ENCODE measurements at places on chromosomes 5 and 9.

DNA sequence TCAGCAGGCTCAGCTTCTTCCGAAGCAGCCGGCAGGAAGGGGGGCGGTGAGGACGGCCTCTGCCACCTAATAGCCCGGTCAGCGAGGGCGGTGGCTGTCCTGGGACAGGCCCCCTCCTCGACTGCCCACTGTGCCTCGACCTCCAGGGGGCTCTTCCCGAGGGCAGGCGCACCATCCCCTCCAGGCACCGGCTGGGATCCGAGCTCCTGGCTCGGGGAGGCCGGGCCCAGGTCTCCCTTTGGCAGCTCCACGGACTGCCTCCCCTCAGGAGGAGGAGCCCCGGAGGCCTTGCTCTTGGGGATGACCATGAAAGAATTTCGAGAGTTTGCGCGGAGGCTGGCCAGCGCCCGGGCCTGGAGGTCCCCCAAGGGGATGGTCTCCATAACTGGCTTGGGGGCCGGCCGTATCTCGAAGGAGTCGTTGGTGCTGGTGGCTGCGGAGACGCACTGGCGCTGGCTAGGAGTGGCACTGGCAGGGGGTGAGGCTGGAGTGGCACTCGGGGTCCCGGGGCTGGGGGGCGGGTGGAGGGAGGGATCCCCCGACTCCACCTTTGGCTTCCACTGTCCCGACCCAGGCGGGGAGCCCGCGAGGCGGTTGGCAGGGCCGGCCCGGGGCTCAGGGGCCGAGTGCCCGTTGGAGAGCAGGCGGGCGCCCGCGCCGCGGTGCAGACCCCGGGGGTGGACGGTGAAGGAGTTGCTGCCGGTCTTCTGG is 975 bp downstream of the TPRN start:
- no peak for DNase-seq

GRCh38 chr5:139648205-139649081 is at the start of gene CXXC5:
Gene CXXC5 (plus strand): TSS chr5:139648349. CDS start chr5:139680524, 32,175 bp downstream.
- DNase-seq, result peak; percentile 78

DNA sequence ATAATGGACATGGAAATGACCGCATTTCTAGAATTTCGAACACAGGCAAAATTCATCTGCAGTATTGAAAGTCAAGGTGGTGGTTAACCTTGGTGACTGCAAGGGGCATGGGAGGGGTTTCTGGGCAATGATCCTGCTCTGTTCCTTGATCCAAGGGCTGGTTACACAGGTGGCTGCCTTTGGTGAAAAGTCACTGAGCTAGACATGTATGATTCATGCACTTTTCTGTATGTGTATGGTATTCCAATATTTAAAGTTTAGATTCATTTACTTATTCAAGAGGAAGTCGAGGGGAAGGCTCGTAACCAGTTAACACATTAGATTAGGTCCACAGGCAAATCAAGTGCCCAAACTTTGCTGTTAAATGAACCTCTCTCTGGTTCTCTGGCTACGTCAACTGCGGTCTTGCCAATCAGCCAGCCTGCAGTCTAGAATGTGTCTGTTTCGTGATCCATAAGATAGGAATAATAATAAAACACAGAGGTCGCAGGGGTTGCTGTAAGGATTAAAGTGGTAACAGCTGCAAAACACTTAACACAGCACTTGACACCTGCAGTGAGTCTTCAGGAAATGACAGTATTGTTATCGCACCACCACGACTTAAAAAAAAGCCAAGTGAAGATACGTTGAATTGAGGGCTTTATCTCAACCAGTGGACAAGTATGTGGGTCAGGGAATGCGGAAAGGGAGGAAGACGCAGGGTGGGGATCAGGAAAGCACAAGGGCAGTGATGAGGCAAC is 92.5 kb downstream of the TLE1 start:
- no peak for DNase-seq

GRCh38 chr5:107294669-107295068 is 376.1 kb downstream of the EFNA5 start:
- no peak for DNase-seq

DNA sequence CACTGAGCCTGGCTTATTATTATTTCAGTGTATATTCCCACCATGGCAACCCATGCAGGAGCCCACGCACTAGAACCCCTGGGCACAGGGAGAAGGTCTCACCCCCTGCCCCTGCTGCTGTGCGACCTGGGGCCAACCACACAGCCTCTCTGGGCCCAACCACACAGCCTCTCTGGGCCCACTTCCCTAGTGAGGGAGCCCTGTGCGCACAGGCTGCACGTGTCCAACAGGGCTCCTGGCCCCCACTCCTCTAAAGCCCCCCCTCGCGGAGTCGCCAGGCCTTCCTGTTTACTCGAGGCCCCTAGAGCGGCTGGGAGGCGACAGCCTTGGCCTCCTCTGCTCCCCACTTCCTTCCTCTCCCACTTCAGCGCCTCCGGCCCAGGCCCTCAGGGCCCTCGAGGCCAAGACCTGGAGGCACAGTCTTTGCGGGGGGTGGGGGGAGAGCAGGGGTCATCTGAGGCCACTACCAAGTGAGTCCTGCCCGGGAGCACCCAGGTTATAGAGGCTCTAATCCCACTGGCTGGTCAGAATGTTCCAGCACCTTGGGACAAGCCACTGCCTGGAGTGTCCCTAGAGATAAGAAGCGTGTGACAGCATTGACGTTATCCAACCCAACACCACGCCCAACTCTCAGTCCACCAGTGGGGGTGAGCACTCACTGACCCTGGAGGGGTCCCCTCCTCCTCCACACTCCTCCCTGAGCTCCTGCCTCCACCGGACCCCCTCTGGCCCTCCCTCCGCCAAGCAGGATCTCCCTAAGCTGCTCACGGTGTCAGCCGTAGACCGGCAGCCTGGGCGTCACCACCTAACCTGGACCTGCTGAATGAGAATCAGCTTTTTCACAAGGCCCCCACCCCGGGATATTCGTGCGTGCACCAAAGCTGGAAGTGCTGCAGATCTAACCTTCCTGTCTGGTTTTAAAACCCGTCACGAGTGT is 7.9 kb upstream of the ENG start:
- no peak for DNase-seq

DNA sequence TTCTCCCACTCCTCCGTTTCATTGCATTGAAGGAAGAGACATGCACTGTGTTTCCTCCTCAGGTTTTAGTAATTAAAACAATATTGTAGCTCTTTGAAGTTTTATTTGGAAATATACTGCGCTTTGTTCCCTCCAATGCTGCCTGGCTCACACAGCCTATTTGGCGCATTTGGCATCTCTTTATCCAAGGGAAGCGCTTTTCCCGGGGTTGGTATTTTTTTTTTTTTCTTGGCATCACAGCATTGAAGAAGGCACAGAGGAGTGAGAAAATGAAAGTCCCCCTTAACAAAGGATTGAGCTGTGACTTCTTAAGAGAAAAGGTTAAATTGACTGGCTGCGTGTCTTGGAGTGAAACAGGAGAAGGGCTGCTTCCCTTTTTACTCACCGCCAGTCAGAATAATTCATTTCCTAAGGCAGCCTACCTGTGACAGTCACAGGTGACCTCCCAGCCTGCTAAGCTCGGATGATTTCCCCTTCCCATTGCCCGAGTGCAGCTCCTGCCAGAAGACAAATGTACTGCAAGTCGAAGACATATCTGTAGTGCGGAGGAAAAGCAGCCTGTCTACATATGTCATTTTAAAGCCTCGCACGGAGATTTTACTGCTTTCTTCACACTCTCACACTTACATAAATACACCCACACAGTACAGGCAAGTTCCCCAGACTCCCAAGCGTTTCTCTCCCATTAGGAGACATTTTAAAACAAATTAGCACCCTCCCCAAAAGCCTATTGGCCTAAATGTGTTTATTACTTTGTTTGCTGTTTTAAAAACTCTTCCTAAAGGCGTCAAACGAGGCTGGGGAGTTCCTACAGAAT is 665.5 kb upstream of the ZNF608 start:
- DNase-seq, result no peak

- no peak for DNase-seq
Observed at GRCh38 chr5:156482818-156483217, 155.9 kb downstream of the SGCD start.

DNA sequence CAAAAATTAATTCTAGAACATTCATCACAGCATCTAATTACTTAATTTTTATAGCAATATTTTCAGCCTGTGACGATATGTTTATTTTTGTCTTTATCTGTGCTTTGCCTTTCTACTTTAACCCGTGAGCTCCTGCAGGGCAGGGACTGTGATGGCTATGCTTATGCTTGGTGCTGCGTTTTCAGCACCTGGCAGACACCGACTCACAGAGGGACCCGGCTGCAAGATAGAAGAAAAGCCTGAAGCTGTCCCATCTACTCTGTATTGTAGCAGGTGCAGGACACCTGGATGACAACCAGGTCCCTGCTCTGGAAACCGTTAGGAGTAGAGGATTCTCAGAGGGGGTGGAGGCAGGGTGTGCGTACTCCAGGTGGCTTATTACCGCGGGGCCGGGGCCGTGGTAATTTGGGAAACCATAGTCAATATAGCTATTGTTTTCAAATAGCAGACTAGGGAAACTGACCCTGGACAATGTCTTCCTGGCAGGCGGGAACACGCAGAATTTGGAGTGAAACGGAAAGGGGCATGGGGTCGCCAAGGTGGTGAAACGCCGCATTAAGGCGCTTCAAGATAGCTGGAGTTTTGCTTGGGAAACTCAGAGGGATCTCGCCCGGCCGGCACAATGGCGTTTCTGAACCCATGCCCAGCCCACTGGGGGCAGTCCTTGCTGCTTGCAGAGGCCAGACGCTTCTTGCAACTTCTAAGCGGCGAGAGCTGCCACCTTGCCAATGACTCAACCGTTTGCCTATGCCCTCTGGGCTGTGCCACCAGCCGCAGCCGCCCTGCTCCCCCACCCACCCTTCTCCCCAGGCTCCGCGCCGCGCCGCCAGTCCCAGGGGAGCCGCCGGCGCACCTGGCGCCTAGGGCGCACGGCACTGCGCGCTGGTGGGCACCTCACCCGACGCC is 140.1 kb upstream of the PALM2AKAP2 start:
- no peak for DNase-seq

- DNase-seq, result no peak
Observed at GRCh38 chr9:108911820-108912219, 22.1 kb downstream of the ELP1 start.

DNA sequence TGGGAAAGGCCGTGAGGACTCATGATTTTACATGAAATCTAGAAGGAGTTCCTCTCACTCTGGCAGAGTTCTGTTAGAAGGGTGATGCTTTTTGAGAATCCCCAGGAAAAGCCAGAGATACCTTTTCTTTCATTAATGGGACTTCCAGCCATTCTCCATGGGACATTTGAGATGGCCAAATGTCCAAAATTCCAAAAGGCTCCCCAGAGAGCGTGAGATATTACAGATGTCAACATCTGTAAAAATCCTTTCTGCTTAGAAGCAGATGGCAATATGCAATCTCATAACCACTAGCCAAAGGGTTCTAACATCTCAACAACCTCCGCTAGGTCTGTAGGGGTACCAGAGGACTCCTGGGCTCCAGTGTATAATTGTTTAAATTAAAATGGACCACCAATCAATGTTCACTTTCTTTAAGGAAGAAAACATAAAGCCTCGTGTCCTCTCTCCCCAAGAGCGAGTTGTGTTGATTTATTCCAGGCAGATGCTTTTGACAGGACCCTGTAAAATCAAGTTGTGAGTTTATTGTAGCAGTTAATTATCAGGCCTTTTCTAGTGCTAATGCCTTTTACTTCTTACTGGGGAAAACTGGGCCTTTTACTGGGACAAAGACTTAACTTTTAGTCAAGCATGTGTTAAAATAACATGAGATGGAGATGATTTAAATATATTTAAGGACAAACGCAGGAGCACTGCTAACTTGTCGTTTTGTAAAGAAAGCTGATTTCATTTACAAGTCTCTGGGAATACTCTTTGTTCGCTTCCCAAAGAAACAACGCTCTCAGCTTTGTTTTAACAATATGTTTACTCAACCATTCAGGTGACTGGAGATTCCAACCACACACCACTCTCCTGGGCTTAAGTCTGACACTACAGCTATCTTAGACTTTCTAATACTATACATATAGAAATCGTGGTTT is 4.8 kb downstream of the GAS1 start:
- DNase-seq, result no peak

- DNase-seq, result no peak
Observed at GRCh38 chr9:111020594-111020993, 17.7 kb downstream of the LPAR1 start.

DNA sequence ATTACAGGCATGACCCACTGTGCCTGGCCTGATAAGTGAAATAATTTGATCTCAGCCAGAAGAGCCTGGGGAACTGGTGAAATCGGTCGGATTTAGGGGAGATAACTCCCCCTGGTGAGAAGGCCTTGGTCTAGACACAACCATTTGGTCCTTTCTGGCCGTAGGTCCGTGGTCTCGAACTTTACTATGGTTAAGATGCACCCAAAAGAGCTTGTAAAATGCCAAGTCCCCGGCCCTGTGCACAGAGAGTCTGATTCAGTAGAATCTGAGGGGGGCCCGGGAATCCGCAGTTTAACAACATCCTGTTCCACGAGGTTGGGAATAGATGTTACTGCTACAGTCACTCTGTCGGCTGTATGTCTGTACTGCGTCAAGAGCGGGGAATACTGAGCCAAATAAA is 140.7 kb downstream of the C9orf50 start:
- no peak for DNase-seq

DNA sequence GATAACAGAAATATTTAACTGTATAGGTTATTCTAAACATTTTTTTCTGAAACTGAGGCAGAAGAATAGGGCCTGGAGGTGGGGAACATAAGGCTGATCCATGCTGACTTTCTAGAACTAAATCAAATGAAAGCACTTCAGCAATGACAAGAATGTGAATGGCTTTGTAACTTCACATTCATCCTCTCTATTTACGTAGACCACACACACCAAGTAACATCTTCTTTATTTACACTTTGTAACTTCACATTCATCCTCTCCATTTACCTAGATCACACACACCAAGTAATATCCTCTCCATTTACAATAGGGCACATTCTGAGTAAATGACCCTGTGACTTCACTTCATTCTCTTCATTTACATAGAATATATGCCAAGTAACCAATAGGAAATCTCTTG is 251.8 kb upstream of the CDH9 start:
- DNase-seq, result no peak

DNA sequence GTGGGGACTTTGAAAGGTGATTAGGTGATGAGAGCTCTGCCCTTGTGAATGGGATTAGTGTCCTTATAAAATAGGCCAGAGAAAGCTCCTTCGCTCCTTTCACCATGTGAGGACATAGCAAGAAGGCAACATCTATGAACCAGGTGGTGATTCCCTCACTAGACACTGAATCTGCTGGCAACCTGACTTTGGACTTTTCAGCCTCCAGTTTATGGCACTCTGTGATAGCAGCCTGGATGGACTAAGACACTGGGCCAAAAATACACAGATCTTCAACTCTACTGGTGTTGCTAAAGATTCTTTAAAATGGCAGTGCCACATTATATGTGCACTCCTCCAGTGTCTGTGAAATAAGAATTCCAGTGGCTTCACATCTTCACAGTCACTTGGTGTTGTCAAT is 41.2 kb upstream of the COL15A1 start:
- DNase-seq, result no peak

GRCh38 chr5:170218726-170219125 is 14.1 kb upstream of the C5orf58 start:
- DNase-seq, result no peak

GRCh38 chr5:179153341-179153901 is 93.2 kb downstream of the ZNF354C start:
- DNase-seq, result no peak

GRCh38 chr9:81455462-81456219 is 233.7 kb downstream of the TLE1 start:
- no peak for DNase-seq

GRCh38 chr9:96436456-96437126 is 13.4 kb upstream of the HABP4 start:
- no peak for DNase-seq

Measured in activated naive CD8-positive, alpha-beta T cell treated with anti-CD3 and anti-CD28 coated beads for 36 hours (primary cell).